Psoas muscle (tissue), 8 donors: ENCODE measurements at places on chromosomes 5 and 9.

DNA sequence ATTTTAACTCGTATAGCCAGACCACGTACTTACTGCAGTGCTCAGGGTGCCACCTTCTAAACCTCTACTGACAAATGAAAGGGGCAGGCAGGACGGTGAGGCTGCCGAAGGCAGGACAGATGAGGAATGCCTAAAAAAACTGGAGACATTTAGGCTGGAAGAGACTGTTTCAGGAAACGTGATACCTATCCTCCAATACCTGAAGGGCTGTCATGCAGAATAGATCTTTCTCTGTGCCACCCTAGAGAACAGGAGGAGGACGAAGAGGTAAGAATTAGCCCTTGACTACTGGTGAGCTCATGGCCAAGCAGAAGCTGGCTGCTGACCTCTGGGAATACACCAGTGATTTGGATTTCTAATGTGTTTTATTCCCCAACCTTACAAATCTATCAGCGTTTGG is 139.4 kb downstream of the EFNA5 start:
- H3K27me3 ChIP-seq, result no peaks in the 10 kb centered on the region
- no peaks in the 10 kb centered on the region for H3K36me3 ChIP-seq
- no peak overlapping the region for H3K27ac ChIP-seq
- H3K4me3 ChIP-seq, result no peak overlapping the region

DNA sequence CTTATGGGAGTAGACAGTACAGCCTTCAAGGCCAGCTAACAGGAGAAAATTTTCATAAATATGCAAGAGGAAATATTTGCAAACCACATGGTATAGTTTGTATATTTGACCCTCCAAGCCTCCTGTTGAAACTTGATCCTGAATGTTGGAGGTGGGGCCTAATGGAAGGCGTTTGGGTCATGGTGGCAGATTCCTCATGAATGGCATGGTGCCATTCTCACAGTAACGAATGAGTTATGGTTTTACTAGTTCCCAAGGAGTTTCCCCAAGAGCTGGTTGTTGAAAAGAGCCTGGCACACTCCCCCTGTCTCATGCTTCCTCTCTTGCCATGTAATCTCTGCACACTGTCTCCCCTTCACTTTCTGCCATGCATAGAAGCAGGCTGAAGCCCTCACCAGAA is 3.3 kb upstream of the PAIP1 start:
- no peak for DNase-seq
- H3K4me3 ChIP-seq, result no peak overlapping the region
- H3K27me3 ChIP-seq, result no peaks in the 10 kb centered on the region
- no peak overlapping the region for H3K27ac ChIP-seq

DNA sequence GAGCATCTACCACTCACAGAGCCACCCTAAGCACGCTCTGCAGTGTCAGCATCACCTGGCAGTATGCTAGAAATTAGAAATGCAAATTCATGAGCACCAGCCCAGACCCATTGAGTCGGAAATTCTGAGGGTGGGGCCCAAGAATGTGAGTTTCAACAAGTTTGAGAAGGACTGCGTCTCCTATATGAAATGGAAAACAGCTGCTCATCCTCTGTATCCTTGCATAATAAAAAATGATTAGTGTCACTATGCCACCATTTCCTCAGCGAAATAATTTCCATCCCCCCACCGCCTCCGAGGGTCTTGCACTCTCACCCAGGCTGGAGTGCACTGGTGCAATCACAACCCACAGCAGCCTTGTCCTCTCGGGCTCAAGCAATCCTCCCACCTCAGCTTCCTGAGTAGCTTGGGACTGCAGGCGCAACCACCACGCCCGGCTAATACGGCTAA is 1.3 kb upstream of the IQGAP2 start:
- H3K36me3 ChIP-seq, result no peaks in the 10 kb centered on the region
- H3K27ac ChIP-seq, result no peak overlapping the region
- DNase-seq, result no peak
- no peaks in the 10 kb centered on the region for H3K4me1 ChIP-seq

DNA sequence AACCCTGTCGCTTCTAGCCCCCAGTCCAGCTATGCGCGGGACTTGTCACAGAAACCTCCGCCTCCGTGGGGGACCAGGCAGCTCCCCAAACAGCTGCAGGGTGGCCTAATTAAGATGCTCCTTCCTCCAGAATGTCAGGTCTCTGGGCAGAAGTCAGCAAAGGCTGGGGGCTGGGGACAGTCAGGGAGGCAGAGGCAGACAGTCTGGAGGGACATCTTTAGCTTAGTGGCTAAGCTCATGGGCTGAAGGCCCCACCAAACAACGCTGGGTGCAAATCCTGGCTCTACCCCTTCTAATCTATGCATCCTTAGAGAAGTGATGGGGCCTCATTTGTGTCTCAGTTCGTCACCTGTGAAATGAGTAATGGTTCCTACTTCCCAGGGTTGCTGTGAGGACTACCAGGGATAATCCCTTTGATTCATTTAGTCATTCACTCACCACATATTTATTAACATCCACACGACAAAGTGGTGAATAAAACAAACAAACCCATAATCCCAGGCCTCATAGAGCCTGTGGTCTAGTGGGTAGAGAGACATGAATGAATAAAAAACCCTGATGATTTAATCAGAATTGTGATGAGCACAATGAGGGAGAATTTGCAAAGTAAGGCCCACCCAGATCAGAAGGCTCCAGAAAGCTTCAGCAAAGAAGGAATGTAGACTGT is 20.2 kb upstream of the MED27 start:
- H3K4me1 ChIP-seq, result no peaks in the 10 kb centered on the region
- no peaks in the 10 kb centered on the region for H3K36me3 ChIP-seq
- H3K4me3 ChIP-seq, result no peak overlapping the region
- no peak overlapping the region for H3K27ac ChIP-seq
- peaks cover 7% of the 10 kb centered on the region for H3K27me3 ChIP-seq
